ENCODE measurements at places on chromosomes 3 and 15.
A peak's percentile ranks its signal among the peaks of the same experiment; 100 is the strongest.

DNA sequence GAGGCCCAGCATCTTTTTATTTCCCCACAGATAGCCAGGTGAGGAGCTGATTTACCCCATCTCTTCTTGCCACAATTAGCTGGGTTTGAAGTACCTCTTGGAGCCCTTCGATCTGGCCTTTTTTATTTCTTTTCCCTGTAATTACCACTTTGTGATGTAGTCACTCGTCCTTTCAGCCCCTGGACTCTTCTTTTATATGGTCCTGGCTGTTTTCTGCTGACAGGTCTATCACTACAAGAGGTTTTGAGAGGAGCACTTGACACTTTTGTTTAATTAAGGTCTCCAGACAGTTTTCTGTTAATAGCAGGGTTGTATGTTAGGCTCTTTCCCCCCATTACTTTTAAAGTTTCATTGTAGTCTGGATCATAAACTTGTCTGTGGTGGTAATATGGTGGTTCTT, 11.8 kb downstream of the ATXN7 start:
- no peak for DNase-seq

GRCh38 chr3:98013411-98014267, 21.5 kb downstream of the GABRR3 start:
- no peak for DNase-seq

DNA sequence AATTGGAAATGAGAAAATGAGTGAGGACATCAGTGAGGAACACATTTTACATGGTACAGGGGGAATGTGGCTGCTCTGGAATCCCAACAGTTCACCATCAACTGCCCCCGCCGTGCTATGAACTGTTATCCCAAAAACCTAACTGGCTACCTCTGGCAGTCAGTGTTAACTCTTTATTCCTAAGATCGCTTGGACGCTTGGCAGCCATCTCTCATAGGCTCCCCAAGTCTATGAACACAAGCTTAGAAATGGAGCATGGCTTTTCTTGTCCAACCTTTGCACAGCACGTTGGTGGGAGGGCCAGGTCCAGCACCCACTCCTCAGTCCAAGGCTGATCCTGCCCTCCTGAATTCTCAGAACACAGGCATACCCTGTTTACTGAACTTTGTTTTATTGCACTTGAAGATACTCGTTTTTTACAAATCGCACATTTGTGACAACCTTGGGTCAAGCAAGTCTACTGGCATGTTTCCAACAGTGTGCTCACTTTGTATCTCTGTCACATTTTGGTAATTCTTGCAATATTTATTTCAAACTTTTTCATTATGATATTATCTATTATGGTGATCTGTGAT, 53.6 kb downstream of the SENP2 start:
- no peak for DNase-seq

- no peak for DNase-seq
Measured at GRCh38 chr3:61530355-61530754, 31.0 kb upstream of the PTPRG start.

DNA sequence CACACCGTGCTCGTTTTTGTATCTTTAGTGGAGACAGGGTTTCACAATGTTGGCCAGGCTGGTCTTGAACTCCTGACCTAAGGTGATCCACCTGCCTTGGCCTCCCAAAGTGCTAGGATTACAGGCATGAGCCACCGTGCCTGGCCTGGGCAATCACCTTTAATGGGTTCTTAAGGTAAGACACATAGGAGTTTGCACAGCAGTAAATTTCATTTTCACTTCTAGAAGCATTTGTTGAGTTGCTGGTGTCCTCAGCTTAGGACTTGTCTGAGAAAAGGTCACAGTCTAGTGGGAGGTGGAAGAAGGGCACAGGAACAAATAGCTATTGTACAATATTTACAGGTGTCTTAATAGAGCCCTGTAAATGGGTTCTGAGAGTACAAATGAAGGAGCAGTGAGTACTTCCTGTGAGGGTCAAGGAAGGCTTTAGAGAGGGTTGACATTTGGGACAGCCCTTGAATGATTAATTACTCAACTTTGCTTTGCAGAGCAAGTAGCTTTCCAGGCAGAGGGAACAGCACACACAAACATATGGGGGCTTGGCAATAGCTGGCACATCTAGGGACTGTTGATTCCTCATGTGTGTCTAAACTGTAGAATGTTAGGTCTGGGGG, 8.7 kb upstream of the ETV5 start:
- no peak for DNase-seq

DNA sequence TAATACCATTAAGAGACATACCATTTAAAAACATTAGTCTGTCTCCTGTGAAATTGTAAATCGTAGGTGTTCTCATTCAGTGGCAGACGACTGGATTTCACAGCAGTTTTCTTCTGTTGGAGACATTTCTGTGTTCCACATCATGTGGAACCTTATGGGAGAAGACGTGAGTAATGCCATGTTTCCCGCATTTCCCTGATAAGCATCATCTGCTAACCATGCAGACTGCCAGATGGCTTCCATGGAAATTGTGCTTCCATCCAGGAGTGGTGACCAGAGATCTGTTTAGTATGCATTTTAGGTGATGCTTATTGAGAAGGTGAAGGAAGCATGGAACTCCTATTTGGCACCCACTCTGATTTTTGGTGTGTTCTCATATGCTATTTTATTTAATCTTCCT, 28.4 kb upstream of the ST3GAL6 start:
- DNase-seq, result peak; percentile 35

GRCh38 chr3:94356581-94356980, 293.7 kb downstream of the NSUN3 start:
- no peak for DNase-seq

DNA sequence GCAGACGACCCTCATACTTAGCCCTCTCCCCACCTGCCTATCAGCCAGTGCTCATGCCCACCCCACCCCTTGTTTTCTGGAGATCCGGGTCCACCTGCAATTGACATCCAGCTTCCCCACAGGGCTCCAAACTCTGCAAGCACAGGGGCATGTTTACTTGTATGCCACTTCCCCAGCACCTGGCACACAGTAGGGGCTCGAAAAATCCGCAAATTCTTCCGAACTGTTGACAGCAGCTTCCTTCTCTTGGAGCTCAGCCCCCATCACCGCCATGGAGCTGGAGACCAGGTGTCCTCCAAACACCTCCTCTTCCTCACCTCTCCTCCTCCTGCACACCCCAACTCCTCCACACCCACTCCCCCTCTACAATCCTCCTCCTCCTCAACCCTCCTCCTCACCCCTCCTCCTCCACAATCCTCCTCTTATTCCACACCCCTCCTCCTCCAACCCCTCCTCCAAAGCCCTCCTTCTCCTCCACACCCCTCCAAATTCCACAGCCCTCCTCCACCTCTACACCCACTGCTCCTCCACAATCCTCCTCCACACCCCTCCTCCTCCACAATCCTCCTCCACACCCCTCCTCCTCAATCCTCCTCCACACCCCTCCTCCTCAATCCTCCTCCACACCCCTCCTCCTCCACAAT, 70.4 kb upstream of the BLM start:
- no peak for DNase-seq

DNA sequence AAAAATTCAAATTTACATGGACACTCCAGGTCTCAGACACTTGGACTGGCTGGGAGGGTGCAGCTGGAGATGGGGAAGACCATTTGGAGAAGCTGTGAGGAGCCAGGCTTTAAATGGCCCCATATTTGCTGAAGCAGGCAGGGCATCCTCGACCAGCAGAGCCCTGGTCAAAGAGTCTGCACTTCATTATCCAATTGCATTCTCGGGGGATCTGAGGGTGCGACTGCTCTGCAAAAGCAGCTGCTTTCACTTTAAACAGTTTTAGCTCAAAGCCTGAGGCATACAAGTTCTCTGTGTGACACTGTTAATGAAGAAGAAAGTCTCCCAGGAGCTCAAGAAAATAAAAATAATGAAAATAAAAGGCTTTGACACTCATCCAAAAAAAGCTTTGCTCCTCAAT, 98.0 kb upstream of the SLC25A36 start:
- DNase-seq, result no peak

DNA sequence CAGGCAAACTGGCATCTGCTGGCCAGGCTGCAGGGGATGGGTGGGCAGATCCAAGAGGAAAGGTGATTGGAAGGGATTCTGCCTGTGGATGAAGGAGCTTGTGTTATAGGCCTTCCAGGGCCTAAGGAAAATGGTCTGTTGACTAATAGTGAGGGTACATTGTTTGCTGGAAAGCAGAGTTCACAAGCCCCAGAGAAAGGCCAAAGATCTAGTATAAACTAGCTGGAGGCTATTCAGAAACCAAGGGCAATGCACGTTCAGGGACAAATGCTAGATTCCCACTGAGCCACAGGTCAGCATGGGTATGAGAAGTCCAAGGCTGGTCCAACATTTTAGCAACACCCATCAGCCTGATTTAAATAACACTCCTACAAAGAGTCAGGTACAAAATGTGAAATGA, 74.7 kb downstream of the FBN1 start:
- DNase-seq, result no peak

DNA sequence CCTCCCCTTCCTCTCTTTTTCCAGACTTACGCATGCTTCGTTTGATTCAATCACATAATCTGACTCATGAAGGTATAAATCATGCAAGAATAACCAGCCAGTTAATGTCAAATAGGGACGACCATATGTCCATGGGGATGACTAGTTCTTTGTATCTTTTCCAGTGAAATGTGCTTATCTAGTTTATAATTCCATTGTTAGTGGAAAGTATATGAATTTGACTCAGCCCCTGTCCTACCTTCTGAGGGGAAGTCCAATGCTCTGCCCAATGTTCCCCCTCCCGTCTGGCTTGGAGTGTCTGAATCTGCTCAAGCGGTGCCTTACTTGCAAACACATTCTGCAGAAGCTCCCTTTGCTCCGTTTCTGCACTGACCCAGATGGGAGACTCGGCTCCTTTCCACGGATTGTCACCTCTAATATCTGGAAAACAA, 55.0 kb upstream of the EPHB3 start:
- no peak for DNase-seq

DNA sequence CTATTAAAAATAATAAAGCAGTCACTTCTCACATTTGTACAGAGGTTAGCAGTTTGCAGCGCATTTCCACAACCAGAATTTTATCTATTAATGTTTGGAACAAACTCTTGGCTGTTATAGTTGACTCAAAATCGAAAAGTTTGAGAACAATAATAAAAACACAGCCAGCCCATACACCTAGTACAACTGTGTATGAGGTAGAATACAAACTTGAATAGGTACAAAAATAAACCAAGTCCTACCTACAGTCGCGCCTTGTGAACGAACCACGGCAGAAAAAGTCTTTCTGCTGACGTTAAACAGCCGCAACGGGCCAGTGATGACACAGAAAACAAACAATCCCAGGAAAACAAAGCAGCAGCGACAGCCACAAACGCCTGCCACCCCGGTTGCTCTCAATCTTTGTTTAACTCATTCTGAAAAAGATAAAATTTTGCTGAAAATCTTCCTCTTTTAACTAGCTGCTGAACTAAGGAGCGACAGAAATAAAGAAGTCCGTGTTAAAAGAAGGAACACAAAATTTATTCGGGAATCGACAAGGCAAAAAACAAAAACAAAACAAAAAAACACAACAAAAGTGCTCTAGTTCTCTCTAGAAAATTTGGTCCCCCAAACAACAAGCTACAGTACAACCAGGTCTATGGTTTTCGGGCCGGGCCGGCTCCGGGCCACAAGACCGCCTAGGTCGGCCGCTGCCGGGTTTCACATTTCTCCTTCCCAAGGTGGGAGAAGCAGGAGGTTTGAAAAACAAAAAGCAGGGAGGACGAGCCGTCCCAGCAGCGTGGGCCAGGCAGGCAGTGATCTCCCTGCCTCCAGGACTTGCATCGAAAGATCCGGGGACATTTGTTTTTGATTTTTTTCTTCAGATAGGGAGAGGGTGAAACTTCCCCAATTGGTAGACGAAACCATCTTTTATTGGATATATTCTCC, 2.9 kb downstream of the FOXL2 start:
- DNase-seq, result no peak

- no peak for DNase-seq
Measured at GRCh38 chr3:166837535-166837934, 542.6 kb downstream of the ZBBX start.

- no peak for DNase-seq
Measured at GRCh38 chr15:50190166-50190570, 8.2 kb downstream of the SLC27A2 start.

- peak; percentile 47 for DNase-seq
Measured at GRCh38 chr3:107251819-107252218, 125.4 kb upstream of the CCDC54 start.

GRCh38 chr3:168083906-168084305, 11.8 kb downstream of the GOLIM4 start:
- no peak for DNase-seq

DNA sequence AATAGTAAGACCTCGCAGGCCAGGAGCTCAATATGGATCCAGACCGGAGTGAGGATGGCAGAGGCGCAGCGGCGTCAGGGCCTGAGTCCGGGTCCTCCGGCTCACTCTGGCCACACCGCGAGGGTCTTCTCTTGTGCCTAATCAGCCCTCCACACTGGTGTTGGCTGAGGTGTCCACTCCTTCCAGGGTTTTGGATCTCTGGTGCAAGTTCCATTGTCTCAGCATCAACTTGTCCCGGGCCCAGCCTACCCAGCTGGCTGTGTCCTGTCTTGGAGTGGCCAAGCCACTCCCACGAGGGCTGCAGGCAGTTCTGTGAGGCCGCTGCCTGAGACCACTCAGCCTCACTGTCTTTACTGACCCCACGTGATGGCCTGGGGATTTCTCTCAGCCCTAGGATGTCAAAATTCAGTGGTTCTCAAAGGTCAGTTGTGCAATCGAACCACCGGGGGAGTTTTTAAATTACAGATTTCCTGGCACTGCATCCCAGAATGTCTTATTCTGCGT, 12.6 kb upstream of the GOLGA6L7 start:
- peak; percentile 11 for DNase-seq
